ENCODE measurements at places on chromosomes 3 and 15.
A peak's percentile ranks its signal among the peaks of the same experiment; 100 is the strongest.

GRCh38 chr3:31709005-31709404 is 176.3 kb downstream of the STT3B start:
- DNase-seq: no peak

DNA sequence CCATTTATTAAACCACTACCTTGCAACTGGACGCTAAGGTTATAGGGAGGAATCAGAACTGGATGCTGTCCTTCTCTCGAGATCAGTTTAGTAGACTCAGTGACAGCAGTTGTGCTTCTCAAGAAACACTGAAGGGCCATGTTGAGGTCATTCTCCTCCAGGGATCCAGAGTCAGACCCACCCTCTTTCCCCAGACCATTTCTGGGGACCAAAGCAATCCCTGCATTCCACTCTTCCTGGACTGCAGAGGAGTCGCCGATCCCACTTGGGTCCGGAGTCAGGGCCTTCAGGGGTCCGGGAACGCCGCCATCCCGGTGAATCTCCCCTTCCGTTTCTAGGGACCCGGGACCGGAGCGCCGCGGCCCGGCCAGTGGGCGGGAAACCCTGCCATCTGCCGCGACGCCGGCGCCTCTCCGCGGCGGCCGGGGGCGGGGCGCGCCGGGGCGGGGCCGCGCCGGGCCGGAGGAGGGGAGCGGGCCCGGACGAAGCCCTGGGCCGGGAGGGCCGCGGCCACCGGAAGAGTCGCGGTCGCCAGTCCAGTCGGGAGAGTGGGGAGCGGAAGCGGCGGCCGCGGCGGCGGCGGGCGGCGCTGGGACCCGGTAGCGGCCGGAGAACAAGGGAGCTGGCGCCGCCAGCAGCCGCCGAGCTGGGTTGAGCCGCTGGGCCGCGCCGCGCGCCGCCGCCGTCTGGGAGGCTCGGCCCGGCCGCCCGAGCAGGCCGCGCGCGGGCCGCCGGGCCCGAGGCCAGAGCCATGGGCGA is at the start of gene DVL3:
DVL3 (plus strand) TSS at position 493 of the 759 bp plus-strand sequence; CDS start at position 752, 259 bp downstream.
- DNase-seq: peak; percentile 66

- no peak for DNase-seq
These were observed 152.0 kb downstream of the KLHL25 start for GRCh38 chr15:85642693-85643066.

DNA sequence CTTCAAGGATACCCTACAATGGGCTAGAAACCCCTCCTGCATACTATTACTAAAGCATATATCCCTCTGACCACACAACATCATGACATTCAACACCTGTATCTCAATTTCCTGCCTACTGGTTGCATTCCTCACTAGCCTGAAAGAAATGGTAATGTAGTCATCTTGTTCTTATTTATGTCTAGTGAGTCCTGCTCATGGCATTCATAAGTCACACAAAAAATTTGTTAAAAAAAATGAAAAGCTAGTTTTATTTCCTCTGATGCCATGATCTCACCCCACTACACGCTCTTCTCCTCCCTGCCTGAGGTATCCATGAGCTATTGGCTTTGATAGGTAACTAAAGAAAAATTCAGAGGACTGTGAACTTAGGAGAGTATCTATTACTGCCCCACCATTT is 284.5 kb downstream of the ZNF385D start:
- DNase-seq: no peak

DNA sequence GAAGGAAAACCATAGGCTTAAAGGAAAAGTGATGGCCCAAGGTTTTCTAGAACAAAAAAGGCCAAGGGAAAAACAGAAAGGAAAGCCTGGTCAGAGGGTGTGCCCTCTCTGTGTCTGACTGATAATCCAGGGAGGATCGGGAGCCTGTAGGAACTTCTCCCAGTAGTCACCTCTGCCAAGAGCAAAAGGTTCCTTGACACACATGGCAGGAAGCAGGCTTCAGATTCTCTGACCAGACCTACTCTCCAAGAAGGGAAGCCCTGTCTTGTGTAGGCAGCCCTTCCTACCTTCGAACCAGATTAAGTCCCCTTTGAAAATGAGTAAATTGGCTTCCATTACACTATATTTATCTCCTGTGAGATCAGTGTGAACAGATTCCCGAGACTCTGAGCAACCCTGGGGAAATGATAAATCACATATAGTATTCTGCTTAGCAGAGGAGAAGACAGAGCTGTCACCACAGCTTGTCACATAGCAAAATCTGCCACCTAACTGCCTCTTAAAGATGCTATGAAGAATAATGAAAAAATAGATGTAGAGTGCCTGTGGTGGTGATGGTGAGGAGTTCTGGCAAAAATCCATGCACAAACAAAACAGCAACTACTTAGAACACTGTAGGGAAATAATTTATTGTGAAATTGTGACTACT is 38.8 kb downstream of the PARP14 start:
- no peak for DNase-seq

DNA sequence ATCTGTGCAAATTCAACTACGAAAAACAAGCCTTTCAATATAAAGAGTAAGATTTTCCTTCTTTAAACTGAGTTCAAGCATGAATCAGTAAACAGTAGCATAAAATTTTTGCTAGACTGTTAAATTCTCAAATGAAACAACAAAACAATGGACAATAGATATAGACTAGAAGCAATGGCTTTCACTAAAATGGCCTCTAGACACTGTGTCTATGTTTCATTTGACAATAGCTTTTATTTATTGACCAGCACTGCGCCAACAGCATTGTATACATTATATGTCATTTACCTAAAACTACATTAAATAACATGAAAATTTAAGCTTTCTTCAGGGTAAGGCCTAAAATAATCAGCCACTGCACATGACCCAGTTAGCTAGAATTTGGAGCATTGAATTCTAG is 148.5 kb downstream of the DUT start:
- no peak for DNase-seq

GRCh38 chr3:123380261-123380660 is 68.6 kb downstream of the ADCY5 start:
- no peak for DNase-seq

DNA sequence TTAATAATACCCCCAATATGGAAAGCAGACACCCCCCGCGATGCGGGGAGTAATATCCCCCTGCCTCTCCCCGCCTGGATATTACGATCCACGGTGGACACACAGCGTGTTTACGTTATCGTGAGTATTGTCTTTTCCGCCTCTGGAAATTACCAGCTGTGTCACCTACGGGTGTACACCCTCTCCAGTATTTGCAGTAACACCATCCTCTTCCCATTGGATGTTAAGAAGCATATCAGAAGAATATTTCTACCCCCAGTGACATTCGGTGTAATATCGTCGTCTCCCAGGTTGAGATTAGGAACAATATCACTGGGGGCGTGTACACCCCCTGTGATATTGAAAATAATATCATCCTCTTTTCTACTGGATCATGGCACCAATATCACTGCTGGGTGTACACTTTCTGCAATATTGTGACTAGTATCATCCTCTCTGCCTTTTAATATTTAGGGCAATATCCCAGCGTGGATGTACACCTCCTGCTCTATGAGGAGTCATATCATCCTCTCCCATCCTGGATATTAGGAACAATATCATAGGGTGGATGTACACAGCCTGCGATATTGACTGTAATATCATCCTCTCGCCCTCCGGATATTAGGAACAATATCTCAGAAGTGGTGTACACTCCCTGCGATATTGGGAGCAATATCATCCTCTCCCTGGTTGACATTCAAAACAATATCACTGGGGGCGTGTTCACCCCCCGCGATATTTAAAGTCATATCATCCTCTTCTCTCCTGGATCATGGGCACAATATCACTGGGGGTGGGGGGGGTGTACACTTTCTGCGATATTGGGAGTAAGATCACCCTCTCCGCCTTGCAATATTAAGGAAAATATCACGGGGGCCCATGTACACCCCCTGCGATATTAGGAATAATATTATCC is 20.3 kb upstream of the BMF start:
- DNase-seq: no peak
